ENCODE measurements at places on chromosomes 2 and 18.

DNA sequence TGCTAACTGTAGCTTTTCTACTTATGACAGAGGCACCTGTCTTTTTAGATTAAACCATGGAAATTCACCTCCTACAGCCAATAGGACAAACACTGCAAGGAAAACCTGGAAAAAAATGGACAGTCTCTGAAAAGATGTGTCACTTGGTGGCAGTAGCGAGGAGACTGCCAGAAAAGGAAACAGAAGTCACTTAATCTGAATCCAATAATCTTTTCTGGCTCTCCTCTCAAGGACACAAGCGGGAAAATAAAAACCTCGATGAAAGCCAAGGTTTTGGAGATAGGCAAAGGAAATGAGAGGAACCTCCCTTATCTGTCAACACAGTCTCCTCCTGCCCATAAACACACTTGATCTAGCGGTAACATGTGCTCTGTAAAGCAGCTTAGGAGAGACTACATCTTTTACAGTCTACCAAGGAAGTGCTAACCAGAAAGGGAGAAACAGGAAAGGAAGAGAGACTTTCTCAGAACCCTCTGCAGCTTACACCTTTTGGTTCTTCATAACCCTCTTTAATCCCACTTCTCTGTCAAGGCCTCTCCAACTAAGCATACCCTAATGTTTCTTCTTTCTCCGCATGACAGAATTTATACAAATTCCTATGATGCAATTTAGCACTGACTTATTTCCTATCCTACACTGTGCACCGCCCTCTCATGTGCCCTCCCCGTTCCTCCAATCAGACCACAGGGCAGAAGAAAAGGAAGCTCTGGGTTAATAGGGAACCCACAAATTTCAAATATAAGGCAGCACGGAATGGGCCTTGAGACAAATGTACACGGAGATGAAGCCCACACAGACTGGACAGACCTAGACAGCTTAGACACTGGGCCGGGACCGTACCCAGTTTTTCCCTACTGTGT lies 52.8 kb downstream of the CLASP1 start:
- DNase-seq: peak; percentile 9

- DNase-seq: peak; percentile 6
These were observed 112.2 kb downstream of the OSBPL6 start for GRCh38 chr2:178306352-178307073.

- DNase-seq: no peak
These were observed 37.4 kb upstream of the GPC1 start for GRCh38 chr2:240397924-240398645.

- no peak for DNase-seq
These were observed 120.4 kb upstream of the KLF7 start for GRCh38 chr2:207286106-207286505.

- peak; percentile 52 for DNase-seq
These were observed 78.2 kb downstream of the UBE2E3 start for GRCh38 chr2:181058378-181059269.

- DNase-seq: no peak
These were observed 120.5 kb downstream of the MYO5B start for GRCh38 chr18:50074404-50074803.

DNA sequence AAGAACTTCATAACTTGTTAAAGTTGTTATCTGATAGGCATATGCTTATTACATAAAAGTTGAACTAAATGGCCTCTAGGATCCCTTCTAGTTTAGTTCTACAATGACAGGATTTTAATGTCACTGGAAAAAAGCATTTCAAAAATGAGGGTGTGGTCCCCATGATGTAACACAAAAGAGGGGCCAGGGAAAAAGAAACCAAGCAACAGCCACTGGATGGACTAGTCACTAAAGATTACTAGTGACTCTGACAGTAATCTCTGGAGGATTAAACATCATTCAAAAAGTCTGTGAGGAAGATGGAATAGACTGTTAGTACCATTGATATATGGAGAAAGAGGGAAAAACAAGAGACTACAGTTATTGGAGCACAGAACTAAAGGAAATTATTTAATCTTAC lies 22.6 kb downstream of the SEPTIN10 start:
- DNase-seq: no peak

- DNase-seq: no peak
These were observed 60.0 kb downstream of the HS1BP3 start for GRCh38 chr2:20590704-20591515.

DNA sequence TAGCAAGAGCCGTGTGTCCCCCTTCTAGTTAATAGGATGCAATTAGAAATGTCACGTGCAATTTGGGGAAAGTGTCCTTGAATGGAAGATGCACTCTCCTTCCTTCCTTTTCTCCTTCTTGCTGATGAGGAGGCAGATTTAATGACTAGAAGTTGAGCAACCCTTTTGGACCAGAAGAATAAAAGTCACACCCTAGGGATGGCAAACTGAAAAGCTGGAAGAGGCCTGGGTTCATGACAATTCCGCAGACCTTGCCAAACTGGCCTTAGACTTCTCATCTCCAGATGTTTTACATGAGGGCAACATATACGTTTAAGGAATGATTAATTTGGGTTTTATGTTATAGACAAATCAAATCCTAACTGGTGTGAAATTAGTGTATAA lies 38.6 kb upstream of the NCOA1 start:
- no peak for DNase-seq

DNA sequence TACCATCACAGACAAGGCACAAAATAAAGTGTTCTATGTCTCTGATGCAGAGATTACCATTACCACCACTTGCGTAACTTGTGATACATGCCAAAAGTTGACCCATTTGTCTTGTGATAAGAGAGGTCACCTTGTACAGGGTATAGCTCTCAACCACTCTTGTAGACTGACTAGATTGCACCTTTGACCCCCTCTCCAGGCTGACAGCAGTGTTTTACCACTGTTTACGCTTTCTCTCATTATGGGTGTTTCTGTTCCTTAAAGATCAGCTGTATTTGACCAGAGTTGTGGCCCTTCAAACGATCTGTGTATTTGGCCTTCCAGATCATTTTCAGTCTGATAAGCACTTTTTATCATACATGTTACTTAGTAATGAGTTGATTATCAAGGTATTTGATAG lies 215.7 kb upstream of the HNMT start:
- no peak for DNase-seq
